ENCODE measurements at places on chromosomes 5 and 9.

GRCh38 chr5:22665801-22666200, 187.3 kb downstream of the CDH12 start:
- no peak for DNase-seq

GRCh38 chr9:87622923-87623322, 103.0 kb upstream of the CTSL start:
- no peak for DNase-seq

GRCh38 chr9:100600521-100601079, 22.7 kb downstream of the CAVIN4 start:
- no peak for DNase-seq

- DNase-seq: no peak
Observed at GRCh38 chr5:177124486-177124991, 9.0 kb upstream of the NSD1 start.

GRCh38 chr9:79989079-79989478, 417.3 kb downstream of the TLE4 start:
- no peak for DNase-seq

DNA sequence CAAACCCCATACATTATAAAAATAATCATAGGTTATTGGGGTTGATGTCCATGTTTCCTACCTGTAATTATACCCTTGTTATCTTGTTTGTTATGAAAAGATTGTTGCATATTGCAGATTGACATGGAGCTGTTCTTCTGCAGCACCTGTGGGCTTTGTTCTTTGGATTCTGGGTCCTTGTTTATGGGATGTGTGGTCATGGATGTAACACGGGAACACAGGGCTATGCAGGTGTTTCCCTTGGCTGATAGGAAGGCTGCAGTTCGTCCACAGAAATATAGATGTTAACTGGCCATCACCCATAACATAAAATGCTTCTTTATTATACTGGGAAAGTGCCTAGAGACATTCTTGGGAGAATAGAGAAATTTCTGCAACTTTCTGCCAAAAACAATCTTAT, 77.9 kb downstream of the FBXL7 start:
- DNase-seq: no peak
